ENCODE measurements at places on chromosomes 1 and 21.

DNA sequence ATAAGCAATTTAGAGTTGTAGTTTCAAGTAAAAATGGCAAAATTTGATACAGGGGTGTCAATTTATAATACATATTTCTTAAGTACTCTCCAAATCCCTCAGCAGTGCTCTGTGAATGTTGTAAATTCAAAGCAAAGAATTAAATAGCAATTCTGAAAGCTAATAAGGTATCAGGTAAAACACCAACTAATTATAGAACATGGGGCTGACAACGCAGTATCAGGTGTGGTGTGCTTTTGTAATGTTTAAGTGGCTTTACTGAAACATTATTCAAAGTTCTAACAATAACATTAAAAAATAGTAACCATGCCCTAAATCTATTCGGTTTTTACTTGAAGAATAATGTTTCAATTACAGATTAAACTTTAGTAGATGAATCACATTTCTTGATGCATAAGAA lies 1271.2 kb upstream of the ADGRL2 start:
- no peak for DNase-seq

DNA sequence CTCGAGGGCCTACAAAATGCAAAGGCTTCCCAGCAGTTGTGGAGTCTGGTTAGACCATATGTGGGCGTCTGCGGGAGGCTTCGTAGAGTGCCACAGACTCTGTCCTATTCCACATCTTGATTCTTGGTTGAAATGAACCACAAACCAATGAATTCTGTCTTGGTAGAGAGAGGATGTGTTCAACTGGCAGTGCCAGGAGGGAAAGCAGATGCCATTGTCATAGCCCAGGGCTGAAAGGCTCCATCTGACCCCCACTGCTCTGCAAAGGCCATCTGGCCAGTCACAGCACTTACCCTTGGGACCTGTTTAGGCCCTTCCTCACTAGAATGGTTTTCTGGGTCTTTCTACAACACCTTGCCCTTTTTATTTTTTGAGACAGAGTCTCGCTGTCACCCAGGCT lies 22.1 kb downstream of the ACOT11 start:
- DNase-seq = no peak

DNA sequence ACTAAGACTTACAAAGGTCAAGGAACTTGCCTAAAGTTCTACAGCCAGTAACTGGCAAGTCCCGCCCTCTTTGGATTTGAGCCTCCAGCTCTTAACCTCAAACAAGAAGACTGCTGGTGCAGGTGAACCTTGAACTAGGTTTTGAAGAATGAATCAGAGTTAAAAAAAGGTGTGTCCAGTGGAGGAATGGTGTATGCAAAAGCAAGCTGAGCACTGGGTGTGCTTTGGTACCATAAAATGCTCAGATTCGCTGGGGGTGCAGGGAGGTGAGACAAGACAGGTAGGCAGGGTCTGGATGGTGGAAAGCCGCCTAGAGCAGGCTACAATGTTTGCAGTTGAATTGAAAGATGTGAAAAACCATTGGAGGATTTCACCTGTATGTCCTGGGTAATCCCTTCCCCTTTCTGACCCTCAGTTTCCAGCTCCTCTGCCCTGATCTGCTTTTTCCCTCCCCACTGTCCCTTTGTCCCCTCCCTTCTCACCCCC lies 39.8 kb downstream of the FOXD2 start:
- no peak for DNase-seq

DNA sequence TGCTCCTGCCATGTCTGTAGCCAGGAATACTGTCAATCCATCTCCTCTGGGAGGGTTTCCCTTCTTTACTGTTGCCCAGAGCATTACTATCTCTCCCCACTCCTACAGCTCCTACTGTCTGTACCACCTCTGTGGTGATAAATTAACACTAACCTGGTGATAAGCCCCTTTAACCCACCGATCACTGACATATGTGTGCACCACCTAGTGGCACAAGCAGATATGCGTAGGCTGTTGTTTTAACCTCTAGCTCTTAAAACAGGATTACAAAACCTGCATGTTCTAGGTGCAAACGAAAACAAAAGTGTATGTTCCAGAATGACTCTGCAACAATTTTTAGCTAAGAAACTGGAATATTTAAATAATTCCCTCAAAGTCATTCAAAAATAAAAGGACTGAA lies 93.9 kb upstream of the BEND5 start:
- DNase-seq = no peak

DNA sequence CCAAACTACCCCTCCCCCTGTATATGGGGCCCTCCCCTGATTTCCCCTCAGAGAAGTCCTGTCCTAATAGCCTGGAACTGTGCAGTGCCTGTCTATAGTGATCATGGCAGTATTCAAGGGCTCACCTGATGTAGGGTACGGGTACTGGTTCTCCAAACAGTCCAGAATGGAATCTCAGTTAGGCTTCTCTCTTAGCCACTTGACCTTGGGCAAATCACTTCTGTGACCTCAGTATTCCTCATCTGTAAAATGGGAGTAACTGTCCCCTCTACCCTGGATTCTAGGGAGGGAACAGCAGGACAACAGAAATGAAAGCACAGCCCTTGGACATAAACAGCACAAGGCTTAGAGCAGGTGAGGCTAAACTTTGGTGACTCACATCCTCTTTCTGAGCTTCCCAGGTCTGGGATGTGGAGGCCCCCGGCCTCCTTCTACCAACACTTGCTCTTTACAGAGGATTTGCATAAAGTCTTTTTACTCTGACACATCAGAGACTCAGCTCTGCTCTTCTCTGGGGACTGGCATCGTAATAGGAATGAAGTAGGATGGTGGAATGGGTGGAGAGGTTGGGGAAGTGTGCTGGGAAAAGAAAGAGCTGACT lies 20.0 kb upstream of the PDZK1IP1 start:
- DNase-seq = no peak

DNA sequence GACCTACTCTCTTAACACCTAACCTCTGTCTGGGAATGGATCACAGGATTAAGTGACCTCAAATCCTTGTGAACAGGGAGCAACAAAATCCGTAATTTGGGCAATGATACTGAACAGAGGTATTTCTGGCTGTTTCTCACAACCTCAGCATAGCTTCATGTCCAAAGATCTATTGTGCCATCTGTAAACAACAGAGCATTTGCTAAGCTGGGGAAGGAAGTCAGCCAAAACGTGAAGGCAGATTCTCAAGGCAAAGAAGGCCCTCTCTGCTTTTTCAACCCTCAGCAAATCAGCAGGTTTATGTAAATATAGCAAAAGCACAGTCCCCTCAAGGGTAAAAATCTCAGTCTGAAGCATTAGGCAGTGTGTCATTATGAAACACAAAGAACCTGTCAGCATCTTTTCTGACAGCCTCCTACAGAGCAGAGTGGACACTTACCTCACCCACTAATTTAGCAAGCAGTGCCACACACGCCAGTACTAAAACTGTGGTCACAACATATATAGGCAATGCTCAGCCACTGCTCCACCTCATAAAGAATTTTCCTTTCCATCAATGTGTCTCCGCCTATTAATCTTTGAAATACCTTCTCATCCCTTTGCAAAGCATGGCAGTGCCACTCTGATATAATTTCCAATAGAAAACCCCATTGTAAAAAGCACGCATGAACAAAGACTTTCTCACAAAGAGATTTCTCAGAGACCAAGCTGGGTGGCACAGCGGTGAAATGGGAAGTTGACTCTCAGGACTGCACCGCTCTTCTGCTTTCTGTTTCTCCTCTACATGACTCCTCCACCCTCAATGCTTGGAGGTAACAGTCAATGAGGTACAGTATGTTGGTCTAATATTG lies 188.0 kb downstream of the RERE start:
- DNase-seq = peak; percentile 47

- no peak for DNase-seq
Measured at GRCh38 chr1:87783315-87783714, 454.6 kb downstream of the LMO4 start.

GRCh38 chr1:41280202-41281032 lies 38.3 kb upstream of the SCMH1 start:
- DNase-seq = no peak

DNA sequence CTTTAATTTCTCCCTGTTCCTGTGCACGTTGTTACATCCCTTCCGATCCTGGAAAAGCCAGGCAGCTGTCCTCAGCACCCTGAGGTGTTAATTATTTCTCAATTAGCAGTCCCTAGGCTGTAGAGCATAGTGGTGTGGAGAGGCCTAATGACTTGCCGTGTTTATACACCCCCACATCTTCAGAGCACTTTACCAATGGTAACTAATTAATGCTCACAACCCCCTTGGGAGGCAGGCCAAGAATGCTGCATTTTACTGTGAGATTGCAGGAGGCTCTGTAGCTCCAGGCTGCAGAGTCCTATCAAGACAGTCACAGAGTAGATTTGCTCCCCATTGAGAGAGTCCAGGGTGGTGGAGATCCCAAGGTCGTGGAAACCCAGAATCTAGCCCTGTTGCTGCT lies 2.4 kb upstream of the PARS2 start:
- DNase-seq = no peak

- DNase-seq = no peak
Measured at GRCh38 chr1:192977089-192977706, 82.0 kb downstream of the UCHL5 start.

DNA sequence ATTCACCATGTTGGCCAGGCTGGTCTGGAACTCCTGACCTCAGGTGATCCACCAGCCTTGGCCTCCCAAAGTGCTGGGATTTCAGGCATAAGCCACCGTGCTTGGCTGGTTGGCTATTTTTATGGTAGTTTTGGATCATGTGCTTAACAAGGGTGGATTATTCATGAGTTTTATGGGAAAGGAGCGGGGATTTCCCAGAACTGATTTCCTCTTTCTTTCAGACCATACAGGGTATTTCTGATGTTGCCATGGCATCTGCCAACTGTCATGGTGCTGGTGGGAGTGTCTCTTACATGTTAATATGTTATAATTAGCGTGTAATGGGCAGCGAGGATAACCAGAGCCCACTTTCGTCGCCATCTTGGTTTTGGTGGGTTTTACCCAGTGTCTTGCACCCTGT lies 3.2 kb downstream of the TRPM2 start:
- DNase-seq = no peak

- no peak for DNase-seq
Measured at GRCh38 chr1:2314803-2315673, 76.3 kb downstream of the MORN1 start.

DNA sequence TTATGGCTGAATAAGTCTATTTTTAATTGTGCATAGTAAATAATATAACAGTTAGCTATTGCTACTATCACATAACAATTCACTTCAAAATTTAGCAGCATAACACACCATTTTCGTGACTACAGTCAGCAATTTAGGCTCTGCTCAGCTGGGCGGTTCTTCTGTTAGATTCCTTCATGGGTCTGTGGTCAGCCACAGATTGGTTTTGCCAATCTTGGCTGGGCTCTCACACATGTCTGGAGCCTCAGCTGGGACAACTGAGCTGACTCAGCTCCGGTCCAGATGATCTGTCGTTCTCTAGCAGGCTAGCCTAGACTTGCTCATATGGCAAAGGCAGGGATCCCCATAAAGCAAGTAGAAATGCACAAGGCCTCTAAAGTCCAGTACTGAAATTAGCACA lies 15.1 kb upstream of the CDC42BPA start:
- DNase-seq = no peak

DNA sequence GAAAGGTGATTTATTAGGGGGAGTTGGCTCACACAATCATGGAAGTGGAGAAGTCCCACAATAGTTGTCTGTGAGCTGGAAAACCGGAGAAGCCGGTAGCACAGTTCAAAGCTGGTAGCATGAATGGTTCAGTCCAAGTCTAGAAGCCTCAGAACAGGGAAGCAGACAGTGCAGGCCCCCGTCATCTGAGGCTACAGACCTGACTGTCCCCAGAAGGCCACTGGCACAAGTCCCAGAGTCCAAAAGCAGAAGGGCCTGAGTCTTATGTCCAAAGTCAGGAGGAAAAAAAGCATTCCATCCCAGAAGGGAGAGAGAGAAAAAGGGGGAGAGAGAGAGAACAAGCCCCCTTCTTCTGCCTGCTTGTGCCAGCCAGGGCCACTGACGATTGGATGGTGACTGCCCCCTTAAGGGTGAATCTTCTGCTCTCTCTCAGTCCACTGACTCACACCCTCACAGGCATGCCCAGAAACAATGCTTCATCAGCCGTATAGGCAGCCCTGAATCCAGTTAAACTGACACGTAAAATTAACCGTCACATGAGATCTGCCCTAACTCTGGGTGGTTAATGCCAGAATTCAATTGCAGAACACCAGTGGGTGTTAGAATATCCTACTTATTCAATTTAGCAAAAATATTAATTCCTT lies 49.3 kb upstream of the POU2F1 start:
- DNase-seq = no peak

GRCh38 chr1:175618559-175618958 lies 124.8 kb downstream of the TNR start:
- no peak for DNase-seq

DNA sequence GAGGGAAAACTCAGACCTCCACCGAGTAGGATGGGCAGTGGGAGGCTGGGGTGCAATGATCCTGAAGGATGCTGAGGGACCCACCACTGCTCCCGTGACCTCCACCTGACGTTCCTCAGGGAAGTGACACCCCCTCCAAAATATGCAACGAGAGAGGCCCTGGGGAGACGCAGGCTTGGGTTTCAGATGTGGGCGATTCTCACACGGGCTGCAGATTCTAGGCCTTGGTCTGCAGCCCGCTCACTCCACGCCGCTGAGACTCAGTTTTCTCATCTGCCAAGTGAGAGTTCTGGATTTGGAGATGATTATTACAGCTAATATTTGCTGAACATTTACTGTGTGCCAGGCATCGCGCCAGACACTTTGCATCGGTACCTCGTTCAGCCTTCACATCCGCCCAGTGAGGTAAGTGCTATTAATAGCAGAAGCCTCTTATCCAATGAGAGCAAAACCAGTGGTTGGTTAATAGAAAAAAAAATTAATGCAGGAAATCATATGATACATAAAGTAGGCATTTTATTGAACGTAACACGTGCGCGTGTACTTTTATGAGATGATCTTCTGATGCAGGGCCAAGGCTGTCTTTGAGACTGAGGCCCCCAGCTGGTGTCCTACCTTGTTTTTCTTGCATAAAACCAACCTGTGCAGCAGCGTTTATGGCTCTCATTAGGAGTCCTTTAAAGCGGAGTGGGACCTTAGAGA lies 102.0 kb upstream of the RUNX3 start:
- peak; percentile 74 for DNase-seq

GRCh38 chr1:203273869-203274602 lies 31.3 kb upstream of the BTG2 start:
- no peak for DNase-seq

DNA sequence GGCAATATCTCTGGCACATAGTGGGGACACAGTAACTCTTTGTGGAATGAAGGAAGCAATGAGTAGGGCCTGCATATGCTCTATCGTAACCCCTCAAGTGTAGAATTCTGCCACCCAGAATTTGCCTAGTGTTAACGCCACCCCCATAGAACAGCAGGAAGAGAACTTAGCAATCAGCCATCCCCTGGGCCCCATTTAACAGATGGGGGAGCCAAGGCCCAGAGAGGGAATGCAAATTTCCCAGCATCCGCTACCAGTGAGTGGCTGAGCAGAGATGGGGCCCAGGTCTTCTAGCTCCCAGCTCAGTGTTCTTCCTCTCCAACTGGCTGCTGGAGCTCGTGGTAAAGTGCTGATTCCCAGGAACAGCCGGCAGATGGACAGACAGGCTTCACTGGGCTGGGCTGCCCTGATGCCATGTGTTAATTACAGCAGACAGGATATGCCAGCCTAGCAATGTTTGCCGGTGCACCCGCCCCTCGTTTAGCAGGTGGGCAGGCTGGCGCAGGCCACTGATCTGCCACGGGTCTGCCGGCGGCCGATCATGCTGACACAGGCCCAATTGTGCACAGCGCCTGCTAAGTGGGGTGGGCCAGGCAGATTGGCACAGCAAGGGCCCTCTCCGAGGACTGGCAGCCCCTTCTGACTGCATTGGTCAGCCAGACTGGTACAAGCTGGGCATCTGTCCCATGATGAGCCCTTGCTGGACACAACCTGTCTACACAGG lies 171.9 kb downstream of the IGSF21 start:
- no peak for DNase-seq

- no peak for DNase-seq
Measured at GRCh38 chr1:47436979-47437446, 831 bp upstream of the FOXD2 start.

Measured in GM12864 (cell line).